OCI-LY7 (cell line): ENCODE measurements at places on chromosomes 7 and 10. TPM values are rescaled to one million over a fixed set of nuclear protein-coding genes. Genes with fewer than 3 reads are reported as not detected.
A peak's percentile ranks its signal among the peaks of the same experiment; 100 is the strongest.

Gene FGFBP3
- total RNA-seq = 2.7 and 3.1 TPM in 2 replicates

Gene TMEM196
- not detected in 2 replicates for total RNA-seq

Gene WEE2
- not detected in 2 replicates for total RNA-seq

Gene GRB10
- not detected in 2 replicates for total RNA-seq

DNA sequence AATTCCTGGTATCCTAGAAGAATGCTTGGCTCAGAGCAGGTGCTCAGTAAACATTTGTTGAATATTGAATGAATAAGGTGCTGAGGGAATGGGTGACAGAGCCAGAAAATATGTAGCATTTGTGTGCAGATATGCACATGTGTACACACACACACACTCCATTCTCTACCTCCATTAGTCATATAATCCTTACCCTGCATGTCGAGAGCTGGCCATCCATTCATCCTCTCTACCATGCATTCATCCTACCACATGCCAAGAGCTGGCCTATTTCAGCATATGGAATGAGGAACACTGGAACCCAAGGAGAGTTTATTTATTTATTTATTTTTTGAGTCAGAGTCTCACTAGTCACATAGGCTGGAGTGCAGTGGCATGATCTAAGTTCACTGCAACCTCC lies 284.8 kb downstream of the PLXNA4 start:
- no peak for DNase-seq

DNA sequence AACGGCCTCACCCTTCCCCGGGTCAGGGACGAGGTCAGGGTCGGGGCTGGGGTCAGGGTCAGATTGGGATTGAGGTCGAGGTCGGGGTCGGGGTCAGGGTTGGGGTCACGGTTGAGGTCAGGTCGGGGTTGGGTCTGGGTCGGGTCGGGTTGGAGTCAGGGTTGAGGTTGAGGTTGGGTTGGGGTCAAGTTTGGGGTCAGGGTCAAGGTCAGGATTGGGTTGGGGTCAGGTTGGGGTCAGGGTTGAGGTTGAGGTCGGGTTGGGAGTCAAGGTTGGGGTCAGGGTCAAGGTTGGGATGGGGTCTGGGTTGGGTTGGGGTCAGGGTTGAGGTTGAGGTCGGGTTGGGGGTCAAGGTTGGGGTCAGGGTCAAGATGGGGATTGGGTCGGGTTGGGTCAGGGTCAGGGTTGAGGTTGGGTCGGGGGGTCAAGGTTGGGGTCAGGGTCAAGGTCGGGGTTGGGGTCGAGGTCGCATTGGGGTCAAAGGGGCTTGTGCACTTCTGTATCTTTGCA lies 131.4 kb downstream of the VIPR2 start:
- no peak for DNase-seq

- DNase-seq = no peak
These were observed 68.8 kb downstream of the DOCK4 start for GRCh38 chr7:112137141-112138101.

DNA sequence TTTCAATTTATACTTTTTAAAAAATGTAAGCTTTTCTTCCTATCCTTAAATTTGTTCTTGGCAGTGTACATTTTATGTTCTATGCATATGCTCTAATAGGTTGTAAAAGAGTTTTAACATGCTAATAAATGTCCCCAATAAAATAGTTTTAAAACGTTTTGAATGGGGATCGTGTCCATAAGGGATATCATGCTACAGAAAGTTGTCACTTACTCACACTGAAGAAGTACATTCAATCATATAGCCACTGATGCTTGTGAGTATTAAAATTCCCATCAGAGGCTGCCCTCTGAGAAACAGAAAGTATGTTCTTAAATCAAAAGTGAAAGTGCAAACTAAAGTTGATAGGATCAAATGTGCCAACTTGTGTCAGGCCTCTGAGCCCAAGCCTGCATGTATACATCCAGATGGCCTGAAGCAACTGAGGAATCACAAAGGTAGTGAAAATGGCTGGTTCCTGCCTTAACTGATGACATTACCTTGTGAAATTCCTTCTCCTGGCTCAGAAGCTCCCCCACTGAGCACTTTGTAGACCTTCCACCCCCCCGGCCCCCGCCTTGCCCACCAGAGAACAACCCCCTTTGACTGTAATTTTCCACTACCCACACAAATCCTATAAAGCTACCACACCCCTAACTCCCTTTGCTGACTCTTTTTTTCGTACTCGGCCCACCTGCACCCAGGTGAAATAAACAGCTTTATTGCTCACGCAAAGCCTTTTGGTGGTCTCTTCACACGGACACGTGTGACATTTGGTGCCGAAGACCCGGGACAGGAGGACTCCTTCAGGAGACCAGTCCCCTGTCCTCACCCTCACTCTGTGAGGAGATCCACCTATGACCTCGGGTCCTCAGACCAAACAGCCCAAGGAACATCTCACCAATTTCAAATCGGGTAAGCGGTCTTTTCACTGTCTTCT lies 877 bp upstream of the NOD1 start:
- peak; percentile 57 for DNase-seq

DNA sequence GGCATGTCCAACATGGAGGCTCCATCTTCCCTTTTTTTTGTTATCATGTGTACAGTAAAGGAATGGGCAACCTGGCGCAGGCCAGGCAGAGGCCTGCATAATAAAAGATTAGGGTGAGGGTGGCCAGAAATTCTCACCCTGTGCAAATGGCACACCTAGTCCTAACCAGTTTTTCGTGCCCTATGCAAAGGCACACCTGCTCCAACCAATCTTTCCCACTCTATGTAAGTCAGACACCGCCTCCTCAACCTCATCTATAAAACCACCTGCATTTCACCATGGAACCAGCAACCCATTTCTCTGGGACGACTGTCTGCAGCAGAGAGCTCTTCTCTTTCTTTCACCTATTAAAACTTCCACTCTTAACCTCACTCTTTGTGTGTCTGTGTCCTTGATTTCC lies 16.1 kb downstream of the TBATA start:
- no peak for DNase-seq

DNA sequence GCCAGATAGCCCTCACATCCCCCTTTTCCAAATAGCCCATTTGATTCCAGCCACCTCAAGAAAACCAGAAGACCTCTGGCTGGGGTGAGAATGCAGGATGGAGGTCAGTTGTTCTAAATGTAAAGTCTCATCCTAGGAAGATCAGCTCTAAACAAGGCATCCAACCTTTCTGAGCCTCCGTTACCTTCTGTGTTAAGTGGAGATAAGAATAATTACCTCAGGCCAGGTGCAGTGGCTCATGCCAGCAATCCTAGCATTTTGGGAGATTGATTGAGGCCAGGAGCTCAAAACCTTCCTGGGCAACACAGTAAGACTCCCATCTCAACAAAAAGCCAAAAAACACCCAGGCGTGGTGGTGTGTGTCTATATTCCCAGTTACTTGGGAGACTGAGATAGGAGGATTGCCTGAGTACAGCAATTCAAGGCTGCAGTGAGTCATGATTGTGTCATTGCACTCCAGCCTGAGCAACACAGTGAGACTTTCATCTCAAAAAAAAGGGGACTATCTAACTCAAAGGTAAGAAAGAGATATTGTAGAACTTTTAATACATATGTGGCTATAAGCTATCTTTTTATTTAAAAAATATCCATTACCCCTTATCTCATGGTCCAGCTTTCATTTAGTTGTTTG lies 43.5 kb downstream of the PRTFDC1 start:
- no peak for DNase-seq

- DNase-seq = no peak
These were observed 161.4 kb downstream of the GPAM start for GRCh38 chr10:112022196-112022595.

DNA sequence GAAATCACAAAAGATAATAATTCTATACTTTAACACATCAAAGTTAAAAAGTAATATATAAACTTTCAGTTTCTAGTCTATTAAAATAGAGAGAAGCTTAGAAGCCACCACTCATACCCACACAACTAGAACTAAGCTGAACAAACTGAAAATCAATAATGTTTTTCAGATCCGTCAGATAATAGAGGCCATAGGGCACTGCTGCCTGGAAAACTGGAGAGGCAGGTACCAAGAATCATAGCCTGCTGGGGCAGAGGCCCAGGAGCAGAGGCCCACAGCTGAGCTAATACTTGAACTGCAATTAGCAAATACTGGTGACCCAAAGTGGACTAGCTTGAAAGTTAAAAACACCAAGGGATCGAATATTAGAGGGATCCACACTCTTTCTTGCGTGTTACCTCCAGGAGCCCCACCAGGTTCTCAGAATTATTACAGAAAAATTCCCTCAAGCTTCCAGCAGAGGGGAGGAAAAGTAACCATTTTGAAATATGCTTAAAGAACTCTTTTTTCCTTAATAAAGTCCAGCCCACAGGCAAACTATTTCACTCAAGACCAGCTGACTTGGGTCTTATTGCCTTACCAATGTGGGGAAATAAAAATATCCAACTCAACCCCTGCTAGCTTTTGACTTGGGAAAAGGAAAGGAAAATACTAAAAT lies 774.1 kb upstream of the IGFBP3 start:
- no peak for DNase-seq

- no peak for DNase-seq
These were observed 110.0 kb upstream of the GLCCI1 start for GRCh38 chr7:7858559-7858958.

DNA sequence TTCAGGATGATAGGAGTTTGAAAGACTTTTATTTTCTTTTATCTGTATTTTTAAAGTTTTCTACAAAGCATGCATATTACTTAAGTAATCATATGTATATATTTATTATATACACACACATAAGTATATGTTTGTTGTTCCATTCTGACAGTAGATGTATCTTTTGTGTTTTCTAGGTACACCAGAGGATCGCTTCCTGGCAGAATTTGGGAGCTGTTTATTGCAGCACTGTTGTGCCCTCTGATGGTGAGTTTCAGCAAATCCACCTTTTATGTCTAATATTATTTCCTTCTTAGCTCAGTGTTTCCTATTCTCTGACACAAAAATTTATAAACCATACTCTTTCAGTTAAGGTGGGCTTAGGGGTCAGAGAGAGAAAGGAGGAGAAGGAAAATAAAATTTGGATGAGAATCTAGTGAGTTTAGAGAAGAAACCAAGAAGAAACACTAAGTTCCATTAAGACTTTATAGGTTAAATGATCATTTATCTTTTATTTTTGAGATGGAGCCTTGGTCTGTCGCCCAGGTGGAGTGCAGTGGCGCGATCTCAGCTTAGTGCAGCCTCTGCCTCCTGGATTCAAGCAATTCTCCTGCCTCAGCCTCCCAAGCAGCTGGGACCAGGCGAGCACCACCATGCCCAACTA lies 59.2 kb upstream of the OIT3 start:
- peak; percentile 60 for DNase-seq

DNA sequence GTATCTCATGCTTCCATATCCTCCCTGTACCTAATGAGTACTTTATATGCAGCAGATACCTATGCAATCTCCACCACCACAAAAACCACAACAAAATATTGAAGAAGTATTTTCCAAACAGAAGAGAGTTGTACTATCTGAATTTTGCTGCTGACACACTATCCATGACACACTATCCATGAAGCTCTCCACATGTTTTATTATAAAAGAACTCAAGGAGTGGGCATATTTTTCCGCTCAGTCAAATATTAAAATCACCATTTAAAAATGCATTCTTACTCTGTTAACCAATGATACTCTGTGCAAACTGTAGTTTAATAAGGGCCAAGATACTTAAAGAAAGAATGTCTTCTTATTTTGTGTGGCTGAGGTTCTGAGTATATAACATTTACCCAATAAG lies 2.8 kb downstream of the BET1 start:
- no peak for DNase-seq

DNA sequence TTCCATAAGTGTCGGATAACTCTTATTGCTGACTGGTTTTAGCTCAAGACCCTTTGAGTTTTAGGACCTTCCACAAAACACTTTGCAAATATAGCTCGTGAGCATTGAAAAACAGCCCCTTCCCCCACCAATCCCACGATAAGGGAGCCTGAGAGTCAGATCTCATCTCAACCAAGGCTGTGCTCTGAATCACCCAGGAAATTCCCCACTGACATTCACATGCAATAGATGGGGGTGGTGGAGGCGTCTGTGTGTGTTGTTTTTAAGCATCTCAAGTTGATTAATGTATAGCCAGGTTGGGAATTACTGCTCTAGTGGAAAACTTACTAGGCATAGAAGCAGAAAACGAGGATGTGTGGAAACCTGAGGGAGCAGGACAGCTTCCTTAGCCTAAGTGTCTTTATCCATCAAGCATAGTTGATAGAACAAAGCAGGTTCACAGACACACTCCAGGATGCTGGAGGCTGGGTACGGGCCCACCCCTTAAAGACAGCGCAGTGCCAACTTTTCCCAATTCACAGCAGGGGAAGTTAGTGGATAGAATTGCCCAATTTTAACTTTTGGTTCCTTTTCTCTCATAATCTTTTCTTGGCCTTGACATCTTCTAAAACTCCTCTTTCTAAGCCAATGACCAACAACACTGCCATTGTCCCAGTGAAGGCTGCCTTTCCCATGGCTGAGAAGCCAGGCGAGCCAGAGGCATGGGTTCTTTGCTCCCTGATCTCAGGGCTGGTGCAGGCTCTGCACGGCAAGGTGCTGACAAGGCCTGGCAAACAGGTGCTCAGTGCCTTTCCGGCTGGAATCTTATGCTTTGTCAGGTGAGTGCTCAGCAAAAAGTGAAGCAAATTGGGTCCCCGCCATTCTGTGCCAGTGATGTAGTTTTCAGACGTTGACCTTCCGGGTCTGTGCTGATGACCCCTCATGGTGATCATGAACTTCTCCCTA lies 98.5 kb upstream of the INSIG1 start:
- no peak for DNase-seq

DNA sequence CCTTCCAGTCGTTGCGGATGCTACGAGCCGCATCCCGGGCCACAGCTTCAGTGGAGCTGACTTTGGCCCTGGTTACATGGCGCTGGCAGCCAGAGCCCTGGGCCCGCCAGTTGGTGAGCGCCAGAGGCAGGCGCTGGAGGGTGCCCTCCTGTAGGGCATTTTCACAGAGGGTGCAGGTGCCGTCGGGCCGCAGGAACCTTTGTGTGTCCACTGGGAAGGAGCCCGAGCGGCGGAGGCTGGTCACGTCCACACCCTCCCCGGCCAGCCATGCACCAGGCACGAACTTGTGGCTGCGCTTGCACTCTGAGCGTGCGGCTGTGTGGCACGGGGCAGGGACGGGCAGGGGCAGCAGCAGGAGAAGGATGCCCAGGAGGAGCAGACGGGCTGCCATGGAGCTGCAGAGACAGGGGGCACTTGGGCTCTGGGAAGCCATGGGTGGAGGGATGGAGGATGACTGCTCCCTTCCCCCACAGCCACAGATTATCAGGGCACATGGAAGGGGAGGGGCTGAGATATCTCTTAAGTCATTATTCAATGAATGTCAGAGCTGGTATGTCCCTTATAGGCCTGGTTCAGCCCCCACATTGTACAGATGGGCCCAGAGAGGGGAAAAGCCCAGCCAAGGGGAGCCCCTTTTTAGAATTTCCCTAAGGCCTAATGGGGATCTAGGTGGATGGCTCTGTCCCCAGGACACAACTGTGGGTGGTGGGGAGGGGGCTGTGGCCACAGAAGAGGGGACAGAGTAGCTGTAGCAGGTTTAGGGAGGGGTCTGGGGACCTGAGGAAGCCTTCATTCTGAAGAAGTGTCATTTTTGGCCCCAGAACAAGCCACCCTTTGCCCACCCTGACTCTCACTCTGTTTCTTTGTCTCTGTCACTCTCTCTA lies 1.8 kb downstream of the PRF1 start:
- DNase-seq = no peak

DNA sequence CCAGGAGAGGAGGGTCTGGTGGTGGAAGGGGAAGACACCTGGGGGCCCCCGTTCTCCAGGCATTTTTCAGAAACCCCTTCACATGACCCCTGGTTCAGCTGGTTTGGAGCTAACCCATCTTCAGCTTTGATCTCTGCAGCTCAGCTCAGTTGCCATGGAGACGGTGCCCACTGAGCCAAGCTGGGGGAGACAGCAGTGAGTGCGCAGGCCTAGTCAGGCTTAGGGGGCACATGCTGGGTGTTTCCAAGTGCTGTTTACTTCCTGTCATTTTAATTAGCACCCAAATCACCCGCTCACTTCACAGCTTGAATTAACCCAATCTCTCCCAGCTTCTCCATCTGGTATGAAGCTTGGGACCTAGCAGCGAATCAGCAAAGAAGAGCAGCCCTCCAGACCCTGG lies 9.0 kb downstream of the SPOCK2 start:
- DNase-seq = peak; percentile 79
